ENCODE measurements at places on chromosomes 2 and 18. TPM values are rescaled to one million over a fixed set of nuclear protein-coding genes. Genes with fewer than 3 reads are reported as not detected.

DNA sequence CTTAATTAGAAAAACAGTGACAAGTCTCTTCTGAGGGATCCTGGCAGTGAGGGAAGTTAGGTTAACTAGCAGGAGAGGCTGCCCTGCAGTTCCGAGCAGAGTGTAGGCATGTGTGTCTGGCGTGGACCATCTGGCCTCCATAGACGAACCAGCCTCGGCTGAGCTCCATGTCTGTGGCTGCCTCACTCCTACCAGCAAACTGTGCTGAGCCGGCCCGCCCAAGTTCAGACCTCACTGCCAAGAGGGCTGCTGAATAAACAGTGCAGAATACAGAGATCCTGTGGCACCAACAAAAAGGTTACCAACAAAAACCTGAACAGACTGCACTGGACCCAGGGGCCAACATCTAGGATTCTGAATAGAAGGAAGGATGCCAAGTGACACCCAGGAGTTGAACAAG is 27.3 kb downstream of the INO80C start:
- H3K27ac ChIP-seq = no peak overlapping the region
- H3K36me3 ChIP-seq = peaks cover 13% of the 10 kb centered on the region
- no peaks in the 10 kb centered on the region for H3K4me1 ChIP-seq
- no peak overlapping the region for H3K4me3 ChIP-seq

The COL4A3 gene
- total RNA-seq = not detected

DNA sequence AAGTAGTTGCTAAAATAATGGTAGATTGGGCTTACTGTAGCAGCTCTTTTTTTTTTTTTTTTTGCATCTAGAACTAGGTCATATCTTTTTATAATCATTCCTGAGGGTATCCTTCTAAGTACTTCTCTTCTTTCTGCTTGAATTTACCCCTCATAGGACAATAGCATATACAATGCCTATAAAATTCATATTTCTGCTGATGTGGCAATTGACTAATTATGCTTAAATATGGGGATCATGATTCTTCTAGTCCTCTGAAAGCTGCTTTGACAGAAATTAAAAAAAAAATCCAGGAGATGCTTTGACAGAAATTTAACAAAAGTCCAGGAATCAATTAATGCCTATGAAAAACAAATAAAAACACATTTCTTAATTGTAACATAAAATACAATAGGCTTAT is 358.4 kb downstream of the CCDC85A start:
- no peaks in the 10 kb centered on the region for H3K27me3 ChIP-seq
- DNase-seq = no peak
- H3K4me1 ChIP-seq = no peaks in the 10 kb centered on the region
- H3K36me3 ChIP-seq = no peaks in the 10 kb centered on the region
- no peak overlapping the region for H3K27ac ChIP-seq
- H3K4me3 ChIP-seq = no peak overlapping the region

- H3K27me3 ChIP-seq = peaks cover 7% of the 10 kb centered on the region
- no peak for DNase-seq
- no peak overlapping the region for H3K4me3 ChIP-seq
- H3K27ac ChIP-seq = no peak overlapping the region
Observed at GRCh38 chr2:111659361-111660333, 224.3 kb downstream of the ANAPC1 start.

GRCh38 chr18:2154278-2154677 is 417.0 kb downstream of the METTL4 start:
- no peak overlapping the region for H3K4me3 ChIP-seq
- no peaks in the 10 kb centered on the region for H3K36me3 ChIP-seq
- no peaks in the 10 kb centered on the region for H3K4me1 ChIP-seq
- H3K27ac ChIP-seq = no peak overlapping the region

The RFTN2 gene
- not detected for total RNA-seq

DNA sequence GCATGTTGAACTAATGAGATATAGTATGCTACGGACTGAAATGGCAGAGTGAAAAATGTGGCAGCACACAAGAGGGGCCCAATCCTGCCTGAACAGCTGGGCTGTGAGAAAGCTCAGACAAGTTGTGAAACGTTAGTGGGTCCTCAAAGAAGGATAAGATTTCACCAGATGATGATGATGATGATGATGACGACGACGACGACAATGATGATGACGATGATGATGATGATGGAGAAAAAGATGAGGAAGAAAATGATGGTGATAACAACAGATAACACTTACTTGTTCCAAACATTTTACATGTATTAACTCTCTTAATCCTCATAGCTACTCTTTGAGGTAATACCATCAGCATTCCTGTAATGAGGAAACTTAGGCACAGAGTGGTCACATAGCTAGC is 94.2 kb downstream of the WDPCP start:
- no peaks in the 10 kb centered on the region for H3K27me3 ChIP-seq
- H3K4me1 ChIP-seq = no peaks in the 10 kb centered on the region
- no peaks in the 10 kb centered on the region for H3K36me3 ChIP-seq
- no peak overlapping the region for H3K27ac ChIP-seq
- H3K4me3 ChIP-seq = no peak overlapping the region
- DNase-seq = no peak

DNA sequence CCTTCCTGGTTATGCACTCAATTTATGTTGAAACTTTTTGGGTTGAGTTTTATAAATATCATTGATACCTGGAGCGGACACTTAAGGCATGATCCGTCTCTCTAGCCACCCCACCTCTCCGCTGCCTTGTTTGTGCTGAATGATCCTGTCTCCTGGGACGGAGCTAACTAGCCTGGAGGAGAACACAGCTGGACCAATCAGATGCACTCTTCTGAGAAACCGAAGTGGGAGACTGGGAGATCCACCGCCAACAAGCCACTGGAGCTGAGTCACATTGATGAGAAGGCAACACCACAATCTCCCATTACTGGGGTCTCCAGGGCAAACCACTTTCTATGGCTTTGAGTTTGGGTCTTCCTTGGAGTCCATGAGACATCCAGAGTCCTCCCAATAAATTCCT is 29.3 kb downstream of the CYP26B1 start:
- no peaks in the 10 kb centered on the region for H3K36me3 ChIP-seq
- H3K4me1 ChIP-seq = no peaks in the 10 kb centered on the region
- H3K27ac ChIP-seq = no peak overlapping the region

DNA sequence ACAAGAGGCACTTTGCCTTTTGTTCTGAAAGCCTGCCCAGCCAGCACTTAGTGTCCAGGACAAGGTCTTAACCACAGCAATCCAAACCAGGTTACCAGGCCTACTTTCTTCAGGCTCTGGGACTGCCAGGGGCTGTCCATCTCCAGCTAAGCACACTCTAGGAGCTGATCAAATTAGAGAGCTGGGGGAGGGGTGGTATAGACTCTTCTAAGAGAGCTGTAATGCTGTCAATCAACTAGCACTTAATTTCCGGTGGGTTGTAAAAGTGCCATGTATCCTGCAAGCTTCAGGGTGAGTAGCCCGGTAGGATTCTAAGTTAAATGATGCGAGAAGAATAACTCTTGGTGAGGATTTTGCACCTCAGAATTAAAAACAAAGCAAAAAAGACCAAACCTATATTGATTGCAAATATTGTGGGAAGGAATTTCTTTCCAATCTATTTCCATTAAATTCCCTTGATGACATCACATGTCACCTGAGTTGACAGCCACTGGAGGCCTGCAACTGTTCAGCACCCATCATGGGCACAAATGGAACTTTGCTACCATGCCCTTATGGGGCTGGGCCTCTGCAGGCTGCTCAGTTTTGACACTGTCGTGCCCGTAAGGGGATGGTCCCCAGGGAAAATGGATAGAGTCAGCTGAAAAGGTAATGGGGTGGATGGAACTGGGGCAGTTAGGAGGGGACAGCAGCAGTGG is 8.7 kb upstream of the COX7A2L start:
- H3K27ac ChIP-seq = no peak overlapping the region
- H3K36me3 ChIP-seq = no peaks in the 10 kb centered on the region
- no peak for DNase-seq
- H3K4me3 ChIP-seq = no peak overlapping the region
- H3K4me1 ChIP-seq = peaks cover 14% of the 10 kb centered on the region
- H3K27me3 ChIP-seq = peaks cover 2% of the 10 kb centered on the region

- H3K27ac ChIP-seq = no peak overlapping the region
- H3K4me1 ChIP-seq = peaks cover 2% of the 10 kb centered on the region
- H3K36me3 ChIP-seq = no peaks in the 10 kb centered on the region
- no peak for DNase-seq
Observed at GRCh38 chr2:59312967-59313940, 1072.1 kb upstream of the FANCL start.

The USP37 gene
- 38.1 TPM for total RNA-seq

The TCF23 gene
- not detected for total RNA-seq

DNA sequence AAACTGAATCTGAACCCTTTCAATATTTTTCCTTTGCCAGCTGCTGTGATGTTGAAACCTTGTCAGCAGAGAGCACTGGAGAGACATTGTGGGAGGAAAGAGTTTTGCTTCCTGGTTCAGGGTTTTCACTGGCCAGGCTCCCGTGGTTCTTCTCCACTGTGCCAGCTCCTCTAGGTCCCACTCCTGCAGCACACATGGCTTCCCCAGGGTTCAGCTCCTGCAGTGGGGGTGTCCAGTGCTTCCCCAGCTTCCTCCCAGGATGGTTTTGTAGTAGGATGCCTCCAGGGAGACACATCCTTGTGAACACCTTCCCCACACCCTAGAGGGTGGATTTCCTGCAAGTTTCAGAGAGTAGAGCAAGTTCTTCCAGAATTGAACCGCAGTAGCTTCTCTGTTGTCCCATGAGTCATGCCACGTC is 24.0 kb upstream of the SULT1C3 start:
- H3K4me1 ChIP-seq = no peaks in the 10 kb centered on the region
- H3K36me3 ChIP-seq = no peaks in the 10 kb centered on the region
- no peak overlapping the region for H3K27ac ChIP-seq
- H3K27me3 ChIP-seq = peaks cover 3% of the 10 kb centered on the region
- DNase-seq = no peak
- H3K4me3 ChIP-seq = no peak overlapping the region

The KCNJ3 gene
- not detected for total RNA-seq

DNA sequence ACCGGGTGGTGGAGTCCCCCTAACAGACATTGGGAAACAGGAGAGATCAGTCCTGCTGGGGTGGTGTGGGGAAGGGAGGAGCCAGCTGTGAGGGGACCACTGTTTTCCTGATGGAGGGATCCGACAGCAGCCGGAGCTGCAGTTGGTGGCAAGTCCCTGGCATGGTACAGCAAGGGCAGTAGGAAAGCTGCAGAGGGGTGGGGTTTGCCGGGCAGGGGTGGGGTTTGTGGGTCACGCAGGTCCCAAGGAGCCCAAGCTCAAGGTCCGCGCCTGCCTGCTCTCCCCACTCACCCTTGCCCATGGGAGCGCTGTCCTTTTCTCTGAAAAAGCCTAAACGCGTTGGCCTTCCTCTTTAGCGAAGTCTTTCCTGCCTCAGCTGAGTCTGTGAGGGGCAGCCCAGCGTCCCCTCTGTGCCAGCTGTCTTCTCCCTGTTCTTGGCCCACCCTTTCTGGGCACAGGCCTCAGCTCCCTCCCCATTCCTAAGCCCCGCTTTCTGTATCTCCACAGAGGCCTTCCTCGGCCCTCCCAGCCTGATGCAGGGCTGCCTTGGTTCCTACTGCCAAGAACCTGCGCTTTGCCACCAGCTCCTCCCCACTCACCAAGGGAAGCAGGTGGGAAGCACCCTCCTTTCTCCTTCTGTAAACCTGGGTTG is 29.3 kb upstream of the INHBB start:
- peaks cover 2% of the 10 kb centered on the region for H3K36me3 ChIP-seq
- peaks cover 45% of the 10 kb centered on the region for H3K4me1 ChIP-seq
- no peak overlapping the region for H3K4me3 ChIP-seq
- H3K27me3 ChIP-seq = no peaks in the 10 kb centered on the region

The RESP18 gene
- total RNA-seq = not detected

DNA sequence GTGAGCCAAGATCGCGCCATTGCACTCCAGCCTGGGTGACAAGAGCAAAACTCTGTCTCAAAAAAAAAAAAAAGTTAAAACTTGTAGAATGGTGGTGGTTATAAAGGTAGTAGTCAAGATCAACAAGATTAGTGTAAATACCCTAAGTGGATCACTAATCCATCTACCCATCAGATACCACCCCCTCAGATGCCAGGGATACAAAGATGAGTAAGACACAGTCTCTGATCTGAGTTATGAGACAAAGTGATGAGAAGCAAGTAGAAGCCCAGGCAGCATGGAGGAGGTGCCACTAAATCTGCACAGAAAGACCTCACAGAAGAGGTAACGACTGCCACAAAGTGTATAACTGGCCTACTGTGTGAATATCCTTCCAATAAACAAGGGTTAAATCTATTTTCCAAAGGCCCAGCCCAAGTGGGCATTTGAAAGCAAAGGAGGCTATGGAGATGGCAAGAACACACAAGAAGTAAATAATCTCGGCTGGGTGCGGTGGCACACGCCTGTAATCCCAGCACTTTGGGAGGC is 20.2 kb downstream of the NFE2L2 start:
- H3K4me1 ChIP-seq = peaks cover 67% of the 10 kb centered on the region
- H3K36me3 ChIP-seq = peaks cover 37% of the 10 kb centered on the region
- no peaks in the 10 kb centered on the region for H3K27me3 ChIP-seq
- no peak overlapping the region for H3K4me3 ChIP-seq

GRCh38 chr2:172856606-172857005 is 121.0 kb downstream of the RAPGEF4 start:
- H3K4me1 ChIP-seq = no peaks in the 10 kb centered on the region
- no peak for DNase-seq
- no peak overlapping the region for H3K4me3 ChIP-seq
- H3K36me3 ChIP-seq = no peaks in the 10 kb centered on the region

GRCh38 chr2:119947535-119947934 is 65.3 kb upstream of the EPB41L5 start:
- DNase-seq = no peak
- peaks cover 16% of the 10 kb centered on the region for H3K4me1 ChIP-seq
- H3K4me3 ChIP-seq = no peak overlapping the region
- H3K27me3 ChIP-seq = no peaks in the 10 kb centered on the region
- peaks cover 72% of the 10 kb centered on the region for H3K36me3 ChIP-seq

- no peaks in the 10 kb centered on the region for H3K36me3 ChIP-seq
- DNase-seq = no peak
- no peak overlapping the region for H3K27ac ChIP-seq
Observed at GRCh38 chr18:21257386-21257785, 15.4 kb downstream of the GREB1L start.

DNA sequence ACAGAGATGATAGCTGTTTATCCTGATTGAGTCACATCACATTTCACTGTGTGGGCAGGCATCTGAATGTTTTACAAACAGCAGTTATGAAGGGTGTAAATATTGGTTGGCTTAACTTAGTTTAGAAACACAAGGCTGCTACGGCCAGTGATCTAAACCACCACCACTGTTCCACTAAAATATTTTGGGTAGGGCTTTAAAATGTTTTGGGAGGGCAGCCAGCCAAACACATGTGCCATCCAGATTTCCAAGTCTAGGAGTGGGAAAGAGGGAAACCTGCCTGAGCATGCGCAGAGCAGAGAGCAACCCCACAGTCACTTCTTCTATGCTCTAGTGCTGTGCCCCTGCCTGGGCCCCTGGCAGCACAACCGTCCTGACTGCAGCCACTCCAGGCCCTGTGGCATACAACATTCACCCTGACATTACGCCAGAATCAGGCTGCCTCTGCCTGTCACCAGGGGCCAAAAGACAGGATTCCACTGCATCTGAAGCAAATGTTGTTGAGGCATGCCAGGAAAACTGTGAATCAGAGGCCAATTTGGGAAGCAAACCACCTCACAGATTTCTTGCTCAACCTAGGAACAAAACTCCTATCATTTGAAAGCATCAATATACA is 74.8 kb upstream of the COL5A2 start:
- no peak for DNase-seq
- H3K4me1 ChIP-seq = no peaks in the 10 kb centered on the region
- H3K27ac ChIP-seq = no peak overlapping the region
- H3K36me3 ChIP-seq = no peaks in the 10 kb centered on the region
- H3K27me3 ChIP-seq = no peaks in the 10 kb centered on the region

Data from activated CD8-positive, alpha-beta T cell treated with anti-CD3 and anti-CD28 coated beads, Interleukin-2, amount 10 ng/mL, durations not matched to agents 7 days and 5 days (primary cell).